ENCODE measurements at places on chromosomes 5 and 9. TPM values are rescaled to one million over a fixed set of nuclear protein-coding genes. Genes with fewer than 3 reads are reported as not detected.

GRCh38 chr9:121901616-121902015 lies 191.5 kb downstream of the TTLL11 start:
- no peak for DNase-seq

- DNase-seq: no peak
Observed at GRCh38 chr5:29796013-29796412, 1397.5 kb upstream of the CDH6 start.

Gene GPR21
- not detected for total RNA-seq

GRCh38 chr5:34061993-34062392 lies 19.0 kb upstream of the C1QTNF3 start:
- no peak for DNase-seq

GRCh38 chr9:130843049-130843908 lies 8.2 kb downstream of the ABL1 start:
- DNase-seq: no peak

DNA sequence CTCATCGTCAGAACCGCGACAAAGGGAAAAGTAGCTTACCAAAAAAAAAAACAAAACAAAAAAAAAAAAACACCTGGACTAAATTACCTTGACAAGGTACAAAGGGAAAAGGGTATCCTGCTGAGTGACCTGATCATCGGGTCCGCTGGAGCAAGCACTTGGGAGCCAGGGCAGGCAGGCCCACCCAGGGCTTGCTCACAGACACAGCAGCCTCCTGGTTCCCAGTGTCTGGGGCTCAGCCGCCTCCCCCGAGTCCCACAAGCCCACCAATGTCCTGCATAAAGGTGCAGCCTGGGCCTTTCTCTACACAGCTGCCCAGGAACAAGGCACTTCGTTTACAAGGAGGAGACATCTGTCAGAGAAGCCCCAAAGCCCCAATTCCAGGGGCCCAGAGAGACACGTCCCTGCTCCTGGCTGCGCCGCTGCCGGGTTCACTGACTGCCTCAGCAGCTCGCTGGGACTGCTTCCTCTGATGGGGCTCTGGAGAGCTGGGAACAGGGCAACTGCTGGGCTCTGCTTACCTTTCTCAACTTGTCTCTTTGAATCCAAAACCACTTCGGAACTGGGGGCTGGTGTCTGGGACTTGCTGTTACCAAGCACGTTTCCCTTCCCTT lies 63.4 kb downstream of the GOLM1 start:
- peak; percentile 58 for DNase-seq

DNA sequence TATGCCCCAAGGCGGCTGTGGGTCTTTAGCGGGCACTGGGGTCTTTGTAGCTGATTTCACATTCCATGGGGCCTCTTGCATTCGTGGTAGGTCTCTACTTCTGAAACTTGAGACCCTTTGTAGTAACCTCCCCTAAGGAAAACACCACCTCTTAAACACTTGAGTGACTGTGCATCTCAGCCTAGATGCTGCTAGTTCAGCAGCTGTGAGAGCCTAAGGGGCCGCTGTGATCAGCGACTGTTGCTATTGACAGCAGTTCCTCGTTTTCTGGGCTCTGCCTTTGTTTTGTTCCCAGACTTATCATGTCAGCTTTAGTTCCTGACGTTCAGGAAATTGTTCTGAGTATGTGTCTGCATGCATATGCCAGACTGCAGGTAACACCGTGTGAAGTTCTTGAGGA lies 171.2 kb downstream of the HSPA4 start:
- peak; percentile 32 for DNase-seq

DNA sequence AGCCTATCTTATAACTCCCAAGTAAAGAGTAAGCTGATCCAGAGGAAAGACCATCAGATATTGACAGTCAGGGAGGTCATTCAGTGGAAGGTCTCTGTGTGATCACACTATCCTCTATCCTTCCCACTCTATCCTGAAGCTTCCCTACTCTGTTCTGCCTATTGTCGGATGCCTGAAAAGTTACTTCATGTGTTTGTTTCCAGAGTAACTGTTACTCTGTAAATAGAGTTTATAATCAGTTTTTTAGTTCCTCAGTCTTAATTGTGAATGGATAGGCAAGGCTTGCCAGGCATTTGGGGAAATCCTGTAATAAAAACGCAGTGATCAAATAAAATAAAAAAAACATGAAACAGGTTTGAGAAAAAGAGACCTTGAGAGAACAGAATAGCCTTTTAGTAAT lies 79.8 kb downstream of the XRCC4 start:
- no peak for DNase-seq

DNA sequence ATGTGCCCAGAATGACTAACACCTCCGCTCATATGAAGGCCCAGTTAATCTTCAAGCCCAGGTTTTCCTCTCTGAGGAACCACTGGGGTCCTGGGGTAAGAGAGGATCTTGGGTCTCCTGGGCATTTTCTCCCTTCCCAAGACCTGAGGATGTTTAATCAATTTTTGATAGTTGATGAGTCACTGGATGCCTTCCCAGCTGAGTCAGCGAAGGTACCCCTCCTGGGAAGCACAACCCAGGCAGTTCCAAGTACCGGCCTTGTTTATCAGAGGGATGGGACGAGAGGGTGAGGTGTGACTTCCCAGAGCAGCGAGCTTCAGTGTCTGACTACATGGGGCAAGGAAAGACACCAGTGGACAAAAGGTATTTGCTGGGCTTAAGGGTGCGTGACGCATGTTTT lies 119.6 kb upstream of the IL12B start:
- no peak for DNase-seq

Gene RLN2
- total RNA-seq: 0.28 TPM

GRCh38 chr9:70525519-70525918 lies 111.1 kb upstream of the KLF9 start:
- no peak for DNase-seq

Gene ZSWIM6
- total RNA-seq: 9.1 TPM

DNA sequence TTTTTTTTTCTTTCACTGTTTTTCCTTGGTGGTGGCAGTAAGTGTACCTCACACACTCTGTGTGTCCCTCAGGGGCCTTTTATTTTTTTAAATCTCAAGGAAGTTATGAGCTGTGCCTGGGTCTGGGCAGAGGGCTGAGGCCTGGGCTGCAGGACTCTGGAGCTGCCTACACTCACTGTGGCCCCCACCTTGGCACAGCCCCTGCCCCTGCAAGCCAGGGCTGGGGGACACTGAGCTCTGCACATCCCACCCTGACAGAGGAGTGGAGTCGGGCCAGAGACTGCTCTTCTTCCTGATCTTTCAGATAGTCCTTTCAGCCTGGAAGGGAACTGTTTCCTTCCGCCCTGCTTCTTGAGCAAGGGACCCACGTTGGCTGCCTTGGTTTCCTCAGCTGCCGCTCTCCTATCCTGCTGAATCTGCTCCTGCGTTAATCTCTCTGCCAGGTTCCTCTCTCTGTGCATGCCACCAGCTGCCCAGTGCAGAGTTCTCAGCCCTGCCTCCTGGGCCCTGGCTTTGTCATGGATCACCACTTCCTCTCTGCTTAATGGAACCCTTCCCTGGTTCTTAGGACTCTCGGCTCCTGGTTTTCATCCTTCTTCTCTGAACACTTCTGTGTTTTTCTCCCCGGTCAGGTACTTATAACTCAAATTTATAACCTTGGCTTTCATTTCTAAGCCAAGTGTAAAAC lies 502.3 kb downstream of the DIRAS2 start:
- no peak for DNase-seq

- DNase-seq: no peak
Observed at GRCh38 chr5:5149154-5149553, 9.0 kb downstream of the ADAMTS16 start.

Gene POU5F2
- total RNA-seq: 0.03 TPM

- DNase-seq: peak; percentile 89
Observed at GRCh38 chr5:61625681-61626621, 293.9 kb downstream of the ZSWIM6 start.

DNA sequence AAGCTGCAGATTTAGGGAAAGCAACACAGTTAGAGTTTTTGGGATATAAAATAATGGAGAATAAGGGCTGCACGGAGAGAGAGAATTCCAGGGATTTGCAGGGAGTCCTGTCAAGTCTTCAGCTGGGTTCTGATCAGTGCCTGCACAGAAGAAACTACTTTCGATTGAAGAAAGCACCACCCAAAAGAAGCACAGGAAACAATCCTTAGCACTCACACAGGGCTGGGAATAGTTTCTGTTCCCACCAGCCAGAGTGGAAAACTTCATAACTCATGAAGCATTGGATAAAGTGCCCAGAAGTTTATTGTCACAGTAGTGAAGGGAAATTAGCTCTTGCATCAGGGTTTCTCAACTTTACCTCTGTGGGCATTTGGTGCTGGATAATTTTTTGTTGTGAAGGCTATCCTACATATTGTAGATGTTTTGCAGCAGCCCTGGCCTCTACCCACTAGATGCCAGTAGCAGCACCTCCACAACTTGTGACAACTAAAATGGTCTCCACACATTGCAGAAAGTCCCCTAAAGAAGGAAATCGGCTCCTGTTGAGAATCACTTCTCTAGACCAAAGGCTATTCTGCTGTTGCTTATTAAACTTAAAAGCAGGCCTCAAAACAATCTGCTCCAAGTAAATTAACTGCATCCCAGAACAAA lies 71.0 kb upstream of the FAM120A start:
- DNase-seq: no peak

DNA sequence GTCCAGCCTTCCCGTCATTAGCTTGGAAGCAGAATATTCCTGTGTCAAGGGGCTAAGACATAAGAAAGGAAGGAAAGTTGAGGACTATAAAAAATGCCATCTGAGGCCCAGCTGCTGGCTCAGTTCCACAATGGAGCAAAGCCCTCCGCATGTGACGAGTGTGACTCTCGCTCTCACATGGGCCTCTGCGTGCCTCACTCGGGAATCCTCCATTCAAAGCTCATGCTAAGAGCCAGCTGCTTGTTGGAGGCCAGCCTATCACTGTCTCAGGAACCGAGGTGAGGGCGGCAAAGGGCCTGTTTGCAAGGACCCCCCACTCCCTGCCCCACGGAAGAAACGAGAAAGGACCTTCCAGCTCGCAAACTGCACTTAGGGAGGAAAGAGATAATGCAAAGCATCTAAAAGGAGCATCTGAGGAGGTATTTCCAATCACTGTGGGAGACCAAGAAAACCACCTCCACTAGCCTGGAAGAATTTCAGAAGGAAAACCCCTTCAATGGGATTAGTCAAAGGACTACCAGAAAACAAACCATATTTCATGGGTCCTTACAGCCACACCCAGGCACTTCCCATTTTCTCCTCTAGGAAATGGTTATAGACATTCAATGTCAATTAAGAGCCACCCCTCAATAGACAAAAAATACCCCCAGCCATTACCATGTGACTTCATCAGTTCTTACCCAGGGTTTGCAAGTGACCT lies 95.3 kb downstream of the PRRT1B start:
- DNase-seq: peak; percentile 34

Gene ZFP2
- total RNA-seq: 0.28 TPM

GRCh38 chr9:6471231-6471850 lies 58.3 kb downstream of the UHRF2 start:
- DNase-seq: no peak

- peak; percentile 62 for DNase-seq
Observed at GRCh38 chr5:32223972-32224609, 50.0 kb upstream of the GOLPH3 start.

- DNase-seq: no peak
Observed at GRCh38 chr5:173742432-173742816, 126.0 kb upstream of the BOD1 start.

DNA sequence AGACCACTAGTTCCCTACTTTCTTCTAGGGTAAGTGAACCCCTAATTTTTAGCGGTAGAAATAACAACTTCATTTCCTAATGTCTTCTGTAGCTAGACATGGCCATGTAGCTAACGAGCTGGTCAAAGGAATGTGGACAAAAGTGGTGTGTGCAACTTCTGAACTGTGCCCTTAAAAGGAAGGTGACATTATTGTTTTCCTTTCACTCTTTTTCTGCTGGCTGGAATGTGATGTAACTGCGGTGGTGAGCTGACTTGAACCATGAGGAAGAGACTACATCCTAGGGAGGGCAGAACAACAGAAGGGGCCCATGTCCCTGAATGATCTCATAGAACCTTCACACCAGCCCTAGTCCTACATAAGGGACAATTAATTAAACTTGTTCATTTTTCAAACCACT lies 1.3 kb upstream of the SNX2 start:
- no peak for DNase-seq

DNA sequence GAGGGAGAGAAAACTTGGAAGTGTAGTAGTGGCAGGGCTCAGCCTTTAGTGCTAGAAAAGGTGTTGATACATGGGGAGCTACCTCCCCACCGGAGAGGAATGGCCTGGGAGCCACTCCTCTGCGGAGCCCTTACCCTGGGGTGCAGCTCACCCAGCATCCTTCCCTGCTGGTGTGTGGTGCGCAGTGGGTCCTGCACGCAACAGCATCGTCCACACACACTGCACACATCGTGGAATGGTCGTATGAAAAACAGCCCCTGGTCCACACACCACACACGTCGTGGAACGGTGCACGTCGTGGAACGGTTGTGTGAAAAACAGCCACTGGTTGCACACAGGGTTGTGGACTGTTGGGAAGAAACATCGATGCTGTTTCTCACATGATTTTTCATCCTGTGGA lies 16.1 kb upstream of the AHRR start:
- peak; percentile 23 for DNase-seq

Gene ADAMTS12
- total RNA-seq: 3.0 TPM
